NCI-H1092 (cell line): ENCODE measurements at places on chromosomes 16 and 17.

DNA sequence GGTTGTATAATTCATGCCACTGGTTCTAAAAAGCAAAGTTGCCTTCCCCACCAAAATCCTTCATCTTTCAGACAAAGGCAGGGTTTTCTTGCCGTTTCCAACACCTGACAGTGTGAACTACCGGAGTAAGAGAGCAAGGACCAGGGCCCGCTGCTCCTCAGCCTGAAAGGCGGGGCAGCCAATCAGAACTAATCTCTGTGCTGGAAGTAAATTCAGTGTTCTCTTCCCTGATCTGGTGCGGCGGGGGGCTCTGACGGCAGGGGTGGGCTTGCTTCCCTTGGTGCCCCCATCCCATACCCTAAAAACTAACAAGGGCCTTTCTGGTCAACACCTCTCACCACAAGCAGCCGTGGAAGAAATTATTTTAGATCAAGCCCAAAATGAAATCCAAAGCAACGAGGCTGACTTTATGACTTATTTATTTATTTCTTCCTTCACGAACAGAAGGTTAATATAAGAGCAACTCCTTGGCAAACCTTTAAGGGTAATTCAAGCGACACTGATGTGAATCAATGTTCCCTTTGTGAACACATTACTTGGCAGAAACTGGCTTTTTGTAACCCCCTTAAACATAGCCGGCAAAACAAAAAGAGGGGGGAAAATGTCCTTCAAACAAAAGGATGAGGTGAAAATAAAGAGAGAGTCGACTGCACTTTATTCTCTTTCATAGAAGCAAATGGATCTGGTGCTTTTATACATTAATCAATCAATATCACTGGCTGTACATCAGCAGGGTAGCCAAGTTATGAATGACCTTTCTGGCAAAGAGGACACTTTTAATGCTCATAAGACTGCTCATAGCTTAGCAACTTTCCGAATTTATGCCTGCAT is 189.9 kb downstream of the ZFHX3 start:
- no peak for DNase-seq

- DNase-seq = no peak
Measured at GRCh38 chr16:28304214-28304613, 11.9 kb downstream of the SBK1 start.

- no peak for DNase-seq
Measured at GRCh38 chr16:60230666-60231065, 1496.5 kb upstream of the GOT2 start.

DNA sequence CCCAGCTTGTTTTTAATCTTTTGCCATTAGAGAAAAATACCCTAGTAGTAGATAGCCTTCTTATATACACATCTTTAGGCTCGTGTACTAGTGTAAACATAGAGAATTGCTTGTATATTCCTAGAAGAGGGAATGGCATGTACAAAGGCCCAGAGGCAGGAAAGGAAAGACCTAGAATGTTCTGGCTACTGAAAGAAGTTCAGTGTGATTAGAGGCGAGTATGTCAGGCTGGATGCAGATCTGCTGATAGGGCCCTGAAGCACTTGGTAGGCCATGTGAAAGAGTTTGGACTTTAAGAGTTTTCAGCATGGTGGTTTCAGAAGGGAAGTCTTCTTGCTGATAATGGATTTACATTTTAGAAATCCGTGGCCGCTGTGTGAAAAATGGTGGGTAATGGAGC is 17.4 kb downstream of the CTCF start:
- no peak for DNase-seq

DNA sequence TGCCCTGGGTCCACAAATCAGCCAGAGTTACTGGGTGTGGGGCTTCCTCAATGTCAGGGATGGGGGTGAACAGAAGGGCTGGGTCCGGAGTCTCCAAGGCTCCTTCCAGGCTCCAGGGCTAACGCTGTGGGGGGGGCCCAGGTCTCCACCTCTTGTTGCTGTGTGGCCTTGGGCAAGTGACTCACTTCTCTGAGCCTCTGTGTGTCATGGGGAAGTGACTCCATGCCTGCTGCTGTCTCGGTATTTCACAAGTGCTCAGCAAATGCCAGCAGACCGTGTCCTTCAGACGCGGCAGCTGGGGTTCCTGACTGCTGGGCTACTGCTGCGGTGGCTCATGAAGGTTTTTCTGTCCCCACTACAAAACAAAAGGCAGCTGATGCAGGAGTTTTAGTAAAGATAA is 26.6 kb downstream of the JPH3 start:
- DNase-seq = no peak

DNA sequence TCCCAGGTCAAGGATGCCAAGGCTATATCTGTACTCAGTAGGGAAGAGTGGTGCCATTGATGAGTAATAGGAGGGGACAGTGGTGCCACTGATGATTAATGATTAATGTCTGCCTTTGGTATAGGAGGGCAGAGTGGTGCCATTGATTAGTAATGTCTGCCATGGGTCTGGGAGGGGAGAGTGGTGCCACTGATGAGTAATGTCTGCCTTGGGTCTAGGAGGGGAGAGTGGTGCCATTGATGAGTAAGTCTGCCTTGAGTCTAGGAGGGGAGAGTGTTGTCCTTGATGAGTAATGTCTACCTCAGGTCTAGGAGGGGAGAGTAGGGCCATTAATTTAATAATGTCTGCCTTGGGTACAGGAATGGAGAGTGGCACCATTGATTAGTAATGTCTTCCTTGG is 507.8 kb upstream of the EEF2KMT start:
- no peak for DNase-seq

DNA sequence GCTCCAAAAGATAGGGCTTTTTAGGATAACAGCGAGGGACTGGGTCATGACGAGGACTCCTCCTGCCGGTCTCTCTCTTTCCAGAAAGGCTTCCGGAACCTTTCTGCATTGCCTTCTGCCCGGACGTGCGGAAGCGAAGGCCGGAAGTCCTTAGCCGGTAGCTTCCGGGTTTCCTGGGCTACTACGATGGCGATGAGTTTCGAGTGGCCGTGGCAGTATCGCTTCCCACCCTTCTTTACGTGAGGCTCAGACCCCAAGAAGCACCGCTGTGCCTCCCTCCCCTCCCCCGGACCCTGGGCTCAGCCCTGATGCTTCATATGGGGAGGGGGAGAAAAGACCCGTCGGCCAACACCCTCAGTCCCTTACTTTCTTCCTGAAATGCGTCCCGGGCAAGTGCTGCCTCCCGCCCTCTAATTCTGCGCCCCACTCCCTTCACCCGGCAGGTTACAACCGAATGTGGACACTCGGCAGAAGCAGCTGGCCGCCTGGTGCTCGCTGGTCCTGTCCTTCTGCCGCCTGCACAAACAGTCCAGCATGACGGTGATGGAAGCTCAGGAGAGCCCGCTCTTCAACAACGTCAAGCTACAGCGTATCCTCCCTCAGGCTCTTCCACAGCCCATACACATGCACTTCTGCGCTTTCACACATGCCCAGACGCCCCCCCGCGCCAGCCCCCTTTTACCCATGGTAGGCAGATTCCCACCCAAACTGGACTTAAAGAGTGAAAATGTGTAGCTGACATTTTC is at the start of gene VPS25:
VPS25 (plus strand) TSS at position 160 of the 746 bp plus-strand sequence; CDS start at position 187, 27 bp downstream.
- DNase-seq = peak; percentile 81

GRCh38 chr16:14002416-14002990 is 68.6 kb upstream of the MRTFB start:
- no peak for DNase-seq

- DNase-seq = no peak
Measured at GRCh38 chr16:51951668-51952298, 595.2 kb downstream of the TOX3 start.

DNA sequence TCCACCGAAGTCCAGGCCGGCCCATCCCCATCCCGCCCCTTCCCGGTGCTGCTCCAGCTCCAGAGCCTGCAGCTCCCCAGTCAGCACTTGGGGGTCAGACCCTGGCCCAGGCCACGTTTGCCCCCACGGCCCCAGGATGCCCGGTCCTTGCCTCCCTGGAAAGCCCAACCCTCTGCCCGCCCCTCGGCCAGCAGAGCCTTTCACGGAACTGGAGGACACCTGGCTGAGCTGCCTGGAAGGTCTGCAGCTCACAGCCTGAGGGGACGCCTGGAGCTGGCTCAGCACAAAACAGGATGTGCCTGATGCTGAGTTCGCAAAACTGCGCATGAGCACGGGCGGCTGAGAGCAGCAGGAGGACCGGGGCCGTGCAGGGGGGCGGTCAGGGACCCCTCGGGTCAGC is 29.7 kb upstream of the SSTR5 start:
- DNase-seq = no peak

DNA sequence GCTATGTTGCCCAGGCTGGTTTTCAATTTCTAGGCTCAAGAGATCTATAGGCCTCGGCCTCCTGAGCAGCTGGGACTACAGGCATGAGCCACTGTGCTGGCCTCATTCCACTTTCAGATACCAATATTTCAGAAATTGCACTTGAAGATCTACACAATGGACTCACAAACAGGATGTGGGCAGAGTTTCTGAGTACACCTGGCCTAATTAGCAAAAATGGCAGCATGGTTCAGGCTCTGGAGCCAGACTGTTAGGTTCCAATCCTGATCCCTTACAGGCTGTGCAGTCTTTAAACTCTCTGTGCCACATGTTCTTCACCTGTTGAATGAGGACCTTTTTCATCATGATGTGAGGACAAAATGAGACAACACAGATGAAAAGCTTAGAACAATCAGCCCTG is 32.2 kb downstream of the RNF157 start:
- no peak for DNase-seq

- no peak for DNase-seq
Measured at GRCh38 chr17:27378482-27379175, 77.6 kb upstream of the KSR1 start.

GRCh38 chr17:68134046-68134637 is 98.6 kb downstream of the KPNA2 start:
- DNase-seq = no peak

DNA sequence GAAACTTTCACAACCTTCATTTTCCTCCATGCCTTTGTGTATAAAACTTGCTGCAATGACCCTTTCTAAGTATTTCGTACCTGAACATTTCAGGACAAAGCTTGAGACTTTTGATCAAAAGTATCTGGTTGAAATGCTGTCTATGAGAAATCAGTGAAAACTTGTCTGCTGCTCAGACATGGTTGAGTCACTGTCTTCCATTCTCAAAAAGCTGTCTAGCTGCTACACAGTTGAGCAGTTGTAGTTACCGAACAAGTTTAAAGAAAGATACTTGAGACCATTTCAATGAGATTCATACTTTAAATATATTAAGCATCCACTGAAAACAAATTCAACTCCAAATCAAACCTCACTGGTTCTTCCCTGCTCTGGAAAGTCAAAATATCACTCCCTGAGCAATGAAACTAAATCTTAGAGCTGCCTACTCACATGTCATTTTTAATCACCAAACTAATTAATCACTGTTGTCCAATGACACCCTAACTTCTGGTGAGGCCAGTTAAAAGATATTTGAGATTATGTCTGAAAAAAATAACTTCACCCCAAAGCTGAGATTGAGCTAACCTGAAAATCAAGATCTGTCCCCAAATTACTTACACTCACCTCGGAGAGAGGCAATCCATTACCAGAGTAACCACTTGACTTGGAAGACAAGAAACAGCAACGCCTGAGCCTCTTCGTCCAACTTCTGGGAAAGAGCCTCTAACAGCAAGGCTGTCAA is 488 bp downstream of the TMEM100 start:
- no peak for DNase-seq

- no peak for DNase-seq
Measured at GRCh38 chr17:40499551-40500189, 1.8 kb downstream of the TNS4 start.

- peak; percentile 52 for DNase-seq
Measured at GRCh38 chr16:46857368-46857945, 26.5 kb upstream of the C16orf87 start.

GRCh38 chr16:14125000-14125681 is 54.0 kb downstream of the MRTFB start:
- no peak for DNase-seq

DNA sequence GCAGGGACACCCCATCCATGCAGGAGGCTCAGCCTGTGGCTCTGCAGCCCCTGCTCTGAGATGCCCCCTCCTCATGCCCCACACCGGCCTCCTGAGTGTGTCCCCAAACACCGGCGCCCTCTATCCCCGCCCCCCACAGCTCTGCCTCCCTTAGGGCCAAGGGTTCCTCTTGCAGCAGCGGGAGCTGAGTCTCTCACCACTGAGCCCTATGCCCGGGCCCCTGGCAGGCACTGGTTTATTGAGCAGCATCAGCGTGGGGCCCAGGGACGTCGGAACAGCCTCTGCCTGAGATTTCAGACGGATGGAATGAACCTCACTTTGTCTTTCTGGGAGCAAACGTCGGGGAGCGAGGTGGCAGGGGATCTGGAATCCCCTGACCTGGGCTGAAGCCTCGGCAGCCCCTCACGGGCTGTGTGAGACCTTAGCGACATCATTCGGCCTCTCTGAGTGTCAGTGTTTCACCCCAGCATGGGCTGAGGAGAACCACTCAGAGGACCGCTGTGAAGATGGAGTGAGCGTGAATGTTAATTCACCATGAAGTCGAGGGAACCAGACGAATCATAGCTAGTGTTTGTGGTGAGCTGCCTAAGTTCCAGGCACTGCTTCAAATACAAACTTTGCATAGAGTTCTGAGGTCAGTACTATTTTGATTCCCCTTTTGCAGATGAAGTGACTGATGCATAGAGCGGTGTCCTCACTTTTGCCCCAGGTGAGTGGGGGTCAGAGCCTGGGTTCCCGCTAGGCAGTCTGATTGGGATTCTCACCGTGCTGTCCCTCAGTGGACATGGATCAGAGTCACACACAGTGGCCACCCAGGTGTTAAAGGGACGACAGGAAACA is 5.3 kb upstream of the C16orf74 start:
- no peak for DNase-seq

- DNase-seq = no peak
Measured at GRCh38 chr17:42780851-42781638, 635 bp downstream of the WNK4 start.

DNA sequence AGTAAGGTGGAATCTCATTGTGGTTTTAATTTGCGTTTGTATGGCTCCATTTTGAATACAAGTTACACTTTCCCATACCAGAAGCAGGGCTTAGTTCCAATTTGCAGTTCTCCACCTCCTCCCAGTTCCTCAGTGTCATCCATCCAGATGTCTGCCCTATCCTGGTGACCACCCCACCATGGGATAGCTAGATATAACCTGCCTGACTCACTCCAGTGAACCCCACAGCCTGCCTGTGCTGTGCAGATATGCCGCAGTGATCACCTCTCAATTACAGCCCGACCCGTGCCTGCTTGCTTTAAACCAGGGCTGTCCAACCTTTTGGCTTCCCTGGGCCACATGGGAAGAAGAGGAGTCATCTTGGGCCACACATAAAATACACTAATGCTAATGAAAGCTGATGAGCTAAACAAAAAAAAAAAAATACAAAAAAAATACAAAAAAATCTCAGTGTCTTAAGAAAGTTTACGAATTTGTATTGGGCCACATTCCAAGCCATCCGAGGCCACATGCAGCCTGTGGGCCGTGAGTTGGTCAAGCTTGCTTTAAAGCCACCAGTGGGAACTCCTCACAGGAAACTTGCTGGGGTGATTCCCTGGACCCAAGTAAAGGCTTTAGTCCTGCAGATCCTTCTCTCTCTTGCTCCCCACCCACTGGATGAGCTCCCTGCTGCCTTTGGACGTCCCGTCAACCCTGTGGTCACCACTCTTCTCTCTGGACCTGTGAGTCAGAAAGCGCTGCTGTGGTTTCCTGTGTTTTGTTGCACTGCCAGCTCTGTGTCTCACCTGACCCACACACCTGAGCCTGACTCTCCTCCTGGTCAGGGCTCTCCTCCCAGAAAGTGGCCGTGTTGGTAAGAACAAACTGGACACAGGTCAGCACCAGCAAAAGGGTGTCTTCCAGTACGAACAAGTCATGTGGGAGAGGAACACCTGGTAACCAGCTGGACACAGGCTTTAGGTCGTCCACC is 83.0 kb downstream of the EMP2 start:
- DNase-seq = no peak

GRCh38 chr17:32899236-32900013 is 22.5 kb upstream of the MYO1D start:
- DNase-seq = no peak

GRCh38 chr17:33777674-33778073 is 477.4 kb upstream of the CCL2 start:
- DNase-seq = no peak
